Mesothelial cell of epicardium (in vitro differentiated cells): ENCODE measurements at places on chromosomes 11 and 22. TPM values are rescaled to one million over a fixed set of nuclear protein-coding genes. Genes with fewer than 3 reads are reported as not detected.

DNA sequence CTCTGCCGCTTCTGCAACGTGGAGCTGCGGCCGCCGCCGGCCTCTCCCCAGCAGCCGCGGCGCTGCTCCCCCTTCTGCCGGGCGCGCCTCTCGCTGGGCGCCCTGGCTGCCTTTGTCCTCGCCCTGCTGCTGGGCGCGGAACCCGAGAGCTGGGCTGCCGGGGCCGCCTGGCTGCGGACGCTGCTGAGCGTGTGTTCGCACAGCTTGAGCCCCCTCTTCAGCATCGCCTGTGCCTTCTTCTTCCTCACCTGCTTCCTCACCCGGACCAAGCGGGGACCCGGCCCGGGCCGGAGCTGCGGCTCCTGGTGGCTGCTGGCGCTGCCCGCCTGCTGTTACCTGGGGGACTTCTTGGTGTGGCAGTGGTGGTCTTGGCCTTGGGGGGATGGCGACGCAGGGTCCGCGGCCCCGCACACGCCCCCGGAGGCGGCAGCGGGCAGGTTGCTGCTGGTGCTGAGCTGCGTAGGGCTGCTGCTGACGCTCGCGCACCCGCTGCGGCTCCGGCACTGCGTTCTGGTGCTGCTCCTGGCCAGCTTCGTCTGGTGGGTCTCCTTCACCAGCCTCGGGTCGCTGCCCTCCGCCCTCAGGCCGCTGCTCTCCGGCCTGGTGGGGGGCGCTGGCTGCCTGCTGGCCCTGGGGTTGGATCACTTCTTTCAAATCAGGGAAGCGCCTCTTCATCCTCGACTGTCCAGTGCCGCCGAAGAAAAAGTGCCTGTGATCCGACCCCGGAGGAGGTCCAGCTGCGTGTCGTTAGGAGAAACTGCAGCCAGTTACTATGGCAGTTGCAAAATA, 816 bp downstream of the PDE3B start:
- DNase-seq: peak; percentile 71

Gene KRTAP5-1
- total RNA-seq: not detected in 3 replicates

DNA sequence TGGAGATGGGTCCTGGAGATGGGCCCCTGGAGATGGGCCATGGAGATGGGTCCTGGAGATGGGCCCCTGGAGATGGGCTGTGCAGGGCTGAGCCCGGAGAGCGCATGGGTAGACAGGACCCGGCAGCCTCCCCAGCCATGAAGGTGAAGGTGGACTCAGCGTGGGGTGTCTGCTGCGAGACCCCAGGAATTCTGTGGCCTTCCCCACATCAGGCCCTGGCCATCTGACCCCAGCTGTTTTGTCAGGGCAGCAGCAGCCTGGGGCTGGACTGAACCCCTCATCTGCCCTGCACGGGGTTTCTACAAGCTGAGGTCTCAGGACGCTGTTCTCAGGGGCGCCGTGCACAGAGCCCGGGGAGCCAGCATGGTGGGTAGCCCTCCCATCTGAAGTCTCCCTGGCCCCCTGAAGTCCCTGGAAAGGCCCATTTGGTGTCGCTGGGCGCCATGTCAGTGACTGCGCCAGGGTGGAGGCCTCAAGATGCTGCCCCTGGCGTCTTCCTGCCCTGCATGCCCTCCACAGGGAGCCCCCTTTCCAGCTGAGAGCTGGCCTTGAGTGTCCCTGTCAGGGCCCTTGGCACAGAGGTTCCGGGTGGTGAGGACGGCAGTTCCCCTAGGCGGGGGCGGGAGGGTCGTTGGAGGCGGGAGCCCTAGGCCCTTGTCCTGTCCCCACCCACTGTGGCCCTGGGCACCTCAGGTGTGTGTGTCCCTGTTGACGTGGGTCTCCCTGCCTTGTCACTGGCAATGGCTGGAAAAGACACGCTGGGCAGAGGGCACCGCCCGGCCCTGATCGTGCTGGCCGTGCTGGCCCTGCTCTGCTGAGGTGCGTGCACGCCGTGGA, 5.4 kb downstream of the BRSK2 start:
- DNase-seq: no peak

DNA sequence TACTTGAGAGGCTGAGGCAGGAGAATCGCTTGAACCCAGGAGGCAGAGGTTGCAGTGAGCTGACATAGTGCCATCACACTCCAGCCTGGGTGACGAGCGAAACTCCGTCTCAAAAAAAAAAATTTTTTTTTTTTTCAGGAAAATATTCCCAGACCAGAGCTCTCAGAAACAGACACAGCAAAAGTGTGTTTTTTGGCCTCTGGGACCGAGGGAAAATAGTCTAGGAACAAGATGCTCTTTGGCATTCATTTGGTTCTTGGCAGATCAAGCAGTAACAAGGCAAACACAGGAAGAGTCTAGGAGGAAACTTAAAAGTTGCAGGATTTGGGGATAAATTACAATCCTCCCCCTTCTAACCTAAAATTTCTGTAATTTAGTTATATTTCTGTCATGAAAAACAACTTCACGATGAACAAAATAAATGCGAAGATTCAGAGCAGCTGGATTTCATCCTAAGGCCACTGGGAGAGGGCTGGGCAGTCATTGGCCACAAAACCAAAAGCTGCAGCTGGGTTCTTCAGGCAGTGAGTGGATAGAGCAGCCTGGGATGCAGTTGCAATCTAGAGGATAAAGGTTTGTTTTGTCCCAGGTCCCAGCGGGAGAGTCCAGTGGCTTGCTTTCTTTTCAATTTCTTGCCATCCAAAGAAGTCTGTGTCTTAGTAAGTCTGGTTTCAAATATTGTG, 19.7 kb downstream of the ATG16L2 start:
- DNase-seq: no peak

Gene MMP11
- total RNA-seq: 510 to 566 TPM (median 528 TPM) in 3 replicates

- DNase-seq: no peak
Measured at GRCh38 chr11:99422581-99423427, 402.1 kb downstream of the CNTN5 start.

Gene SLC17A6
- not detected in 3 replicates for total RNA-seq

Gene C11orf86
- not detected in 3 replicates for total RNA-seq

GRCh38 chr11:64089027-64089360, 53.3 kb downstream of the FLRT1 start:
- DNase-seq: no peak

Gene CARD16
- 1.5 to 2.3 TPM (median 1.6 TPM) in 3 replicates for total RNA-seq

GRCh38 chr11:116138280-116138679, 634.1 kb upstream of the CADM1 start:
- DNase-seq: no peak

- DNase-seq: no peak
Measured at GRCh38 chr11:30172883-30173311, 57.9 kb upstream of the FSHB start.

Gene SCGB2A2
- total RNA-seq: not detected in 3 replicates

DNA sequence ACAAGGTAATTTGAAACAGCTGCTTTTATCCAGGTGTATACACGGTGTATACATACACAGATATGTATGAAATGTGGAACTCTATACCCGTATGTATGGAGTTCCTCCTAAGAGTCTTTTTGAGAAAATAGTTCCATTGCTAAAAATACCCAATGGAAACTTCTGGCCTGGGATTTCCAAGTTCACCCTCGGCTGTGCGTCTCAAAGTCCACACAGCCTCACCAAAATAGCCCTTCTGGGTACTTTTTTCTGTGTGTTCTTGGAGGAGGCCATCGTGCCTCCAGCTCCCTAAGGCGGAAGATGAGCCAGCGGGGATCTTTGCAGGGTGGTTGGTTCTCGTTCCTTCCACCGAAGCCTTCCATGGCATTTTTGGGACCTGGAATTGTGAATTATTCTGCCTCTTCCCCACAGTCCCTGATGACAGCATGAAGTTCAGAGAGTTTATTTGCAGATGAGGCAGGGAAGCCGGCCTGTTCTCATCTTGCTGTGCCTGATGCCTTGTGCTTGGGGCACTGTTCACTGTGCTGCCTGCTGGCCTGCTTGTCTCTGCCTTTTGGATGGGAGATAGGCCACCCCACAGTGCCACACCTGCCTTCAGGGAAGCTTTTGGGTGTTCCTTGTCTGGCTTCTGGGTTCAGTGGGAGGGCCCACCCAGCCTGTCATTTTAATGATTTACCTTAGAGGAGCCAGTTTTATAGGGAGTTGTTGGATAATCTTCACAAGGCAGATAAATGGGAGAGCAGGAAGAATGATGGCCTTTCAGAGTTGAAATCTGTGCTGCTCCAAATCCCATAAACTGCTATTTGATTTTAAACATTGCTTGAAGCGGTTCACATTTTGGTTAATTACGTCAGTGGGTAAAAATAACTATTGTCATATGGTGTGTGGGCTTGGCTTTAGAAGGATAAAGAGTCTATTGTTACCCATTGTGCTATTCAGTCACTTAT, 112.7 kb upstream of the OR4B1 start:
- no peak for DNase-seq

Gene CHADL
- 3.2 to 4.6 TPM (median 3.3 TPM) in 3 replicates for total RNA-seq

DNA sequence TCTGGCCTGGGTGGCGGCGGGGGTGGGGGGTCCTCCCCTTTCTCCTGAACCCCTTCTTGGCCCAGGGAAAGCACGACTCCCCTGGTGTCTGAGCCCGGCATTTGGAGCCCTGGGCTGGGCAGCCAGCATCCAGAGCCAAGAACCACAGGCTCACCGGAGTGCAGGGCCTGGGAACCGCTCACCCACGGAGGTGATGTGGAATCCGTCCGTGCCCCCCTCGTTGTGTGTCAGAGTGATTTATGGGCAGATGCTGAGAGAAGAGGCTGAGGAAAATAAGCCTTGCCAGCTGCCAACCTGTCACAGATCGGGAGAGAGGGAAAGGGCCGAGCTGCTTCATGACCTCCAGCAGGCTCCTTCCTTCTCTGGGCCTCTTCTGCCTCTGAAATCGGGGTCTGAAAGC, 33.7 kb downstream of the WNT11 start:
- DNase-seq: no peak

- DNase-seq: peak; percentile 52
Measured at GRCh38 chr11:68659158-68659921, 25.0 kb upstream of the GAL start.

DNA sequence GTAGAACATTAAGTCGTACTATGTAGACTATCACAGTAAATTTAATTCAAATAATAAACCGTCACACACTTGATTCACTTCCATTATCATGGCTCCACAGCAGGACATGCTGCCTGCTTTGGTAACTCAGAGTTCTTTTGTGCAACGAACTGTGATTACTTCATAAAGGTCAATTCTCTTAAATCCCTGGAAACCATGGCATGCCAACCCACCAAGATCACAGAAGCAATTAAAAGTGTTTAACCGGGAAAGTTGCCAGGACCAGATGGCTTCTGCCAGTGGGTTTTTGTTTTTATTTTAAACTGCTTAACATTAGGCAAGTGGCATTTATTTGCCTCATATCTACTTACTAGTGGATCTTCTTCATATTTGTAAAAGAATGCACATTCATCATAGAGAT, 1162.1 kb downstream of the DLG2 start:
- no peak for DNase-seq

DNA sequence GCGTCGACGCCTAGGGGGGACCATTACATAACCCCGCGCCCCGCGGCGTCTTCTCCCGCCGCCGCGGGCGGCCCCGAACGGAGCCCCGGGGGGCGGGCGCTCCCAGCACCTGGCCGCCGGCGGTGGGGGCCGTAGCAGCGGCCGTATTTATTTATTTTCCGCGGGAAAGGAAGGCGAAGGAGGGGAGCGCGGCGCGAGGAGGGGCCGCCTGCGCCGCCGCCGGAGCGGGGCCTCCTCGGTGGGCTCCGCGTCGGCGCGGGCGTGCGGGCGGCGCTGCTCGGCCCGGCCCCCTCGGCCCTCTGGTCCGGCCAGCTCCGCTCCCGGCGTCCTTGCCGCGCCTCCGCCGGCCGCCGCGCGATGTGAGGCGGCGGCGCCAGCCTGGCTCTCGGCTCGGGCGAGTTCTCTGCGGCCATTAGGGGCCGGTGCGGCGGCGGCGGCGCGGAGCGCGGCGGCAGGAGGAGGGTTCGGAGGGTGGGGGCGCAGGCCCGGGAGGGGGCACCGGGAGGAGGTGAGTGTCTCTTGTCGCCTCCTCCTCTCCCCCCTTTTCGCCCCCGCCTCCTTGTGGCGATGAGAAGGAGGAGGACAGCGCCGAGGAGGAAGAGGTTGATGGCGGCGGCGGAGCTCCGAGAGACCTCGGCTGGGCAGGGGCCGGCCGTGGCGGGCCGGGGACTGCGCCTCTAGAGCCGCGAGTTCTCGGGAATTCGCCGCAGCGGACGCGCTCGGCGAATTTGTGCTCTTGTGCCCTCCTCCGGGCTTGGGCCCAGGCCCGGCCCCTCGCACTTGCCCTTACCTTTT, at the start of gene EP300:
EP300 (plus strand) TSS at position 570 of the 795 bp plus-strand sequence. CDS start 413 bp downstream, outside the sequence.
- DNase-seq: peak; percentile 47

DNA sequence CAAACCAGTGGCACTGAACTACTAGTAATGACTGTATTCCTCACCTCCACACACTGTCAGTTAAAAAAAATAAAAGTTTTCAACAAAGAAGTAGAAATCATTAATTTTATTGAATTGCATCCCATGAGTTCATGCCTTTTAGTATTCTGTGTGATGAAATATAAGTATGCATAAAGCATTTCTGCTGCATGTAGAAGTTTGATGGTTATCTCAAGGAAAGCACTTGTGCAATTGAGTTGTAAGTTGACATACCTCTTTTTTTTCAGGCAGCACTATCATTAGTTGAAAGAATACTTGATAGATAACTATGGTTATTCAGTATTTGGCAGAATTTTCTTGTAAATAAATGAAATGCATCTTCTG, 104.4 kb downstream of the STIM1 start:
- no peak for DNase-seq

DNA sequence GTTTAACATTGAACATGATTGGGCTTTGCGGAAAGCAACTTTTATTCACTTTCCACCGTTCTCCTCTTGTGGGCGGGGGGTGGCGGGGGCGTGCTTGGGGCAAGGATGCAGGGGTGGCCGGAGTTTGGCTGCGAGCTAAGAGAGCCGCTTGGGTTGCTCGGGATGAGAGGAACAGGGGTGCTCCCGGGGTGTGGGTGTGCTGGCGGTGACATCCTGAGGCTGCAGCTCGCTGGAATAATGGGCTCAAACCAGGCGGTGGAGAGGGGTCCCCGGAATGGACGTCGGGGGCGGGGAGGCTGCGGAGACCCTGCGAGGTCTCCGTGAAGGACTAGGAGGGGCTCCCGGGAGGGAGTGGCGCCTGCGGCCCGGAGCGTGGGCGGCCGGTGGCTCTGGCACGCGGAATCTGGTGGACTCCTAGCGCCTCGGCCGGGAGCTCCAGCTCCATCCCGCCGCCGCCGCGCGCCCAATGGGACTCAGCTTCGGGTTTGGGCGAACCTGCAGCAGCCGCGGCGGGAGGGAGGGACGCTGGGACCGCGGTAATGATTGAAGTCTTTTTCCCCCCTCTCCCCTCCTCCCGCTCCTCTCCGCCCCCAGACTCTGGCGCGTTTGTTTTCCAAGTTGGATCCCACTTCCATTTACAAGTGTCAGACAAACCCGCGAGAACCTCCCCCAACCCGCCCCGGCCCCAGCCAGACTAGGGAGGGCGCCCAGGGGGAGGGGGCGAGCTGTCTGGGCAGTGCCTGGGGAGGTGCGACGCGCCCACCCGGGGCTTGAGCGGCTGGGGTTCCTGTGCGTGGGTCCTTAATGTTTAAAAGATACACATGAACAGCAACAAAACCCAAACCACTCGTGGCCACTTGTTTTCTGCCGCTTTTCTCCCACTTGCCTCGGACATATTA, 2.0 kb downstream of the FAT3 start:
- peak; percentile 71 for DNase-seq

DNA sequence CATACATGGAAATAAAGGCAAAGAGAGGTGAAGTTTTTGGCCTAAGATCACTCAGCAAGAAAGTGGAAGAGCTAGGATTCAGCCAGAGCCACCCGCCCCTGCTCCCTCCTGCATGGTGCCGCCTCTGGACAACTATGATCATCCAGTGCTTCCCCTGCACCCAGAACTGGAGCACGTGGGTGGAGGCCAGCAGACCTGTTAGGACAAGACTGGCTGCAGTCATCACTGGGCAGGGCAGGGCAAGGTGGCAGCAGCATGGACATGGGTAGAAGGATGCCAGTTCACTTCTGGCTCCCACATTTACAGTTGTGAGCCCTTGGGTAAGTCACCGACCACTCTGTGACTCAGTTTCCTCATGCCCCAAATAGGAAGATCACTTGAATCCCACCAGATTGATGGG, 131.0 kb downstream of the FBXO7 start:
- no peak for DNase-seq
